Ovary (tissue), 10 donors: ENCODE measurements at places on chromosomes 16 and 17. TPM values are rescaled to one million over a fixed set of nuclear protein-coding genes. Genes with fewer than 3 reads are reported as not detected.

DNA sequence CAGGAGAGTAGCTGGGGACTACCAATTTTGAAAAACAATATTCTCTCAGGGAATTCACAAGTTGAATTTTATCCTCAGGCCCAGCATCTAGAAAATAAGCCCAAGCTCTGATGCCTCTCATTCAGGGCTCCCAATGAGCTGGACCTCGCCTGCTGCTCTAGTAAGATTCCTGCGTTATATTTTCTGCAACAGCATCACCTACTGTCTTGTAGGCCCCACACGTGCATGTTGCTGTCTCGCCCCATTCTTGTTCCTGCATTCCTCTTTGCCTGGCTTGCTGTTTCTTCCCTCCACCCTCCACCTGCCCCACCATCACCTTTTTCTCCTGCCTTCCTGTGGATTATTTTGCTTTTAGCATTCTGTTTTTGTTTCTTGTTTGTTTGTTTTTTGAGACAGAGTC, 8.3 kb upstream of the ST6GALNAC2 start:
- DNase-seq = no peak

Gene ZNF597
- total RNA-seq = 2.5 TPM

- DNase-seq = peak; percentile 48
Measured at GRCh38 chr17:80795754-80796153, 195.9 kb upstream of the CHMP6 start.

DNA sequence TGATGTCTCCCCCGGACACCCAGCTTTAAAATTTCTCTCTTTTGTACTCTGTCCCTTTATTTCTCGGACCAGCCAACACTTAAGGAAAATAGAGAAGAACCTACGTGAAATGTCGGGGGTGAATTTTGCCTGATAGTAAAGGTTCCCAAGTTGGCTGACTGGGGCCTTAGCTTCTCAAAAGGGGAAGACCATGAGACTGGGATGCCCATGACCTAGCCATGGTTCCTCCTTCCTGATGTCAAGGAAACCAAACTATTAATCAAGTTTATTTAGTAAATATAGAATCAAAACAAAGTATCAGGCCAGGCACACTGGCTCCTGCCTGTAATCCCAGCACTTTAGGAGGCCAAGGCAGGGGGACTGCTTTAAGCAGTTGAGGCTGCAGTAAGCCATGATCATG, 2.4 kb upstream of the EIF1 start:
- no peak for DNase-seq

DNA sequence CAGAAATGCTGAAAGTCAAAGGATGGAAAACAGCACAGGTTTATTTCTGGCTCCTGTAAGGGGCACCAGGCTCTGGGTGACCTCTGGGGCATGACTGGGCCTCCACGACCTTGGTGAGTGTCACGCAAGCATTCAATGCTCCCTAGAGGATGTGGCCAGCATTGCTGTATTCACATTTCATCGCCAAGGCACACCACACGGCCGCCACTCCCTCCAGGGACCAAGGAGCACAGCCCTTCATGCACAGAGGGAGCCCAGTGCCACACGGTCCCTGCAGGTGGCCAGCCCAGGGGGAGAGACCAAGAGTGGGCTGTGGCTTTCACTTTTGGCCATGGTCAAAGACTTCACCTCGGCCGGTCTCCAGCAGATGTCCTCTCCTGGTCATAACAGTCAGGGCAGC, 137.4 kb upstream of the TNRC6C start:
- DNase-seq = no peak

GRCh38 chr16:84606081-84606875, 11.6 kb downstream of the COTL1 start:
- no peak for DNase-seq

- no peak for DNase-seq
Measured at GRCh38 chr17:28369684-28370034, 448 bp downstream of the VTN start.
